CD8-positive, alpha-beta memory T cell (primary cell): ENCODE measurements at places on chromosomes 13 and 19. TPM values are rescaled to one million over a fixed set of nuclear protein-coding genes. Genes with fewer than 3 reads are reported as not detected.

DNA sequence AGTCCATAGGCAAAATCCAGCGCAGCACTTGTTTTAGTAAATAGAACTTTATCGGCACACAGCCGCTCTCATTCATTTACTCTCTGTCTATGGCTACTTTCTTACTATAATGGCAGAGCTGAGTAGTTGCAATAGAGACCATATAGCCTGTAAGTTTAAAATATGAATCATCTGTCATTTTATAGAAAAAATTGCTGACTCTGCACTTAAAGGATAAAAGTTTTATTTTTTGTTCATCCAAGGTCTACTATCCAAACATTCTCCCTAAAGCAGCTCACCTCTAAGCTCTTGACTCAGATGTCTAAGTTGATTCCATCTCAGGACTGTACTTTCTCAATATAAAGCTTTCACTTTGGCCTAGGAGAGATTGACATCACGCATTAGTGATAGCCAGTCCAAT is 825.7 kb downstream of the OLFM4 start:
- no peak for DNase-seq

Gene FFAR1
- total RNA-seq = not detected

- no peak for DNase-seq
Observed at GRCh38 chr13:89204435-89204834, 1533.3 kb downstream of the SLITRK5 start.

GRCh38 chr19:10069046-10069445 is 17.1 kb upstream of the SHFL start:
- no peak for DNase-seq

DNA sequence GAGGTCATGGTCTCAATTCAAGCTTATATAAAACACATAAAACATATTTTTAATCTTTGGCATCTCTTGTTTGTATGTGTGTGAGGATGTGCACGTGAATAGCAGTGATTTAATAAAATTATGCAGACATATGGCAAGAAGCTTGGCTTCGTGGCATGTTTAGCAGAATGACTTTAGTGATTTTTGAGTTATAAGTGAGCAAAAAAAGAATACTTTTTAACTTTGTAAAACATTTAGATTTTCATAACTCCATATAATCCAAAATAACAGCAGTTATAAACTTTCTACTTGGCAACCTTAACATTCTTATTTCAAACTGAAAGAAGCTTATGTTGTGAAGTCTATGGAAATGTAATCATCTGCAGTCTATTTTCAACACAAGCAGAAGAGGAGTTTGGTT is 120.6 kb downstream of the SLITRK1 start:
- DNase-seq = no peak

DNA sequence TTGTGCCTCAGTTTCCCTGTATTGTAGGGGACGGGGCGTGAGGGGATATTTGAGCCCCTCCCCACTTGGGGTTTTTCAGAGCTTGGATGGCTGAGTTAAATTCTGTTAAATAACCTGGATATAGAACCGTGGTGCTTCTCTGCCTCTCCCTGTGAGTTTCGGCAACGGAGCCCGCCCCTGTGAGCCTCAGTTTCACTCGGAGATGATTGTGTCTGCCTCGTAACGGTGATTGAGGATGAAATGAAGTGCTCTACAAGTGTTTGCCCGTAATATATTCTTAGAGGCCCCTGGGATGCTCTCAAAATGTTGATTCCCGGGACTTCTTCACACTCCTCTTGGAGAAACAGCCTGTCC is 509 bp downstream of the KXD1 start:
- DNase-seq = no peak

DNA sequence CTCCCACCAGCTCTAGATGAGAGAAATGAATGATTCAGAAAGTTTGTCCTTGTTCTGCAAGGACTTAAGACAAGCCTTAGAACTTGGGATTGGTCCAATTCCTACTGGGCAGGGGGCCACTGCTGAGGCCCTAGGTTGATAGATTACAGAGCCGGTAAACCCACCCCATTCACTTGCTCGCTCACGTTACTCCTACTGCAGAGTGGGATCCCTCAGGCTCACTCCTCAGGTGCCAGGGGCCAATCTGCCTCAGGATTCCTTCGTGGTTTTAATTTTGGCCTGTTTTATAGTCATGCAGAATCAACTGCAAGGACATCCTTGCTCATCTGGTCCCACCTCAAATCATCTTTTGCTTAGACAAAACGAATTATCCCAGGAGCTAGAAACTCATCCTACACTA is 59.0 kb downstream of the SERP2 start:
- DNase-seq = no peak

Gene YJEFN3
- 6.5 TPM for total RNA-seq

Gene TNNT1
- total RNA-seq = not detected

DNA sequence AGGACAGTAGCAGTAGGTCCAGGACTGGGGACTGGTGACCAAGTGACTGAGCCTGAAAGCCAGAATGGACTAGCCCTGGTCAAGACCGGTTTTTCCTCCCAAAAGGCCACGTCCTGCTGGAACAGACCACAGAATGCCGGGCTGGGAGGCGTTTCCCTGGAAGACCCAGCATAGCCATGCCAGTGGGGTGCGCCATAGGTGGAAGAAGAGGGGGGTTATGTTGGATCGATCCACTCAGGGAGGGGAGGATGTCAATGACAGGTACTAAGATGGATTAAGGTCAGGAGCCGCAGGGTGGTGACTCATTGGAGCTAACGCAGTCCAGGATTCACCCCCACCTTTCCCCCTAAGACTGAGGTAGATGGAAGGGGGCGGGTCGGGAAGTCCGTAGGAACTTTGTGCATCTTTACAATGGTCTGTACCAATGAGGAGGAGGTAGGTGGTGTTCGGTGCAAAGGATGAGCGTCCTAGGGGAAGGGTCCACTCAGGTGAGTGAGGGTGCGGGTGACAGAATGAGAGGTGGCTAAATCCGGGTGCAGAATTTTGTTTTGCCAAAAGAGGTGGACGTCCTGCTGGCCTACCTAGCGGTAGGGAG is 21.0 kb downstream of the VASP start:
- DNase-seq = no peak

DNA sequence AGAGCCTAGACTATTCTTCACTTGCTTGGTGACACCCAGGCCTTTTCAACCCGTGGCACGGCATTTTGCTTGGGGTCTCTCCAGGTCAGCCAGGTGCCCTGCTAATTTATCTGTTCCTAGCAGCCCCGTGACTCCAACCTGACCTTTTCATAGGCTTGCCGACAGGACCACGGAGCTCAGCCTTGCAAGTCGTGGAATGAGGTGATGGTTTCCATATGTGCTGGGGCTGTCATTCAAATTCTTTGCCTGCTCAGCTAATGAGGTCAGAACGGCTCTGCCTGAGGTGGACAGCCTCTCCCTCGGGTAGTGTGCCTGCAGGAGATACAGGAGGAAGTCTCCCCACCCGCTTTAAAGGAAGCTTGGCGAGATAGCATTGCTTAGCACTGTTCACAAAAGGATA is 61.0 kb downstream of the SHISA2 start:
- no peak for DNase-seq
